ENCODE measurements at places on chromosomes 13 and 19.

DNA sequence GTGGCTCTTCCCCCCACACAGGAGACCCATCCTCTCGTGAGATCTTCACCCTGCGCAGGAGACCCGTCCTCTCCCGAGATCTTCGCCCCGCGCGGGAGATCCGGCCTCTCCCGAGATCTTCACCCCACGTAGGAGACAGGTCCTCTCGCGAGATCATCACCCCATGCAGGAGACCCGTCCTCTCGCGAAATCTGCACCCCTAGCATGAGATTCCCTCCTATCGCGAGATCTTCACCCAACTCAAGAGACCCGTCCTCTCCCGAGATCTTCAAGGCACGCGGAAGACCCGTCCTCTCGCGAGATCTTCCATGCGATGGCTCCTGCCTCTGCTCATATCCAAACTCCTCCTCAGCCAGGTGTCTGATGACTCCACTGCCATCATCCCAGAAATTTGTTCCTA, 24.3 kb downstream of the LAIR2 start:
- no peak for DNase-seq

GRCh38 chr19:50820086-50820485, 3.5 kb downstream of the KLK1 start:
- DNase-seq: no peak

GRCh38 chr19:50330365-50331078, 1.3 kb upstream of the KCNC3 start:
- DNase-seq: no peak

GRCh38 chr19:812049-812746, 9.6 kb downstream of the PLPPR3 start:
- no peak for DNase-seq

DNA sequence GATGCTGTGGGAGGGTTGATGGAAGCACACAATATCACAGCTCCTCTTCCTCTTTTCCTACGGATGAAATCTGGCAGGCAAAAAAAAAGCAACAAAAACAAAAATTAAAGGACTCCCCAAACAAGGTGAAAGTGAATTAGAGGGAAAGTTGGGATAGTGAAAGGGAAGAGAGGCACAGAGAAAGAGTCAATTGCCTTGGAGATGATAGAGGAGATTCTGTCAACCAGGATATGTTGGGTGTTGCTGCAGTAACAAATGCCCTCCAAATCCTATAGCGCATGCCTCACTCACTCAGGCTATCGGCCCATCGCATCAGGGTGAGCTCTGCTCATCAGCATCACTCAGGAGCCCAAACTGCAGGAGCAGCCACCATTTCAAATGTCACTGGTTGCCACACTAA, 119.1 kb downstream of the DLEU7 start:
- no peak for DNase-seq

DNA sequence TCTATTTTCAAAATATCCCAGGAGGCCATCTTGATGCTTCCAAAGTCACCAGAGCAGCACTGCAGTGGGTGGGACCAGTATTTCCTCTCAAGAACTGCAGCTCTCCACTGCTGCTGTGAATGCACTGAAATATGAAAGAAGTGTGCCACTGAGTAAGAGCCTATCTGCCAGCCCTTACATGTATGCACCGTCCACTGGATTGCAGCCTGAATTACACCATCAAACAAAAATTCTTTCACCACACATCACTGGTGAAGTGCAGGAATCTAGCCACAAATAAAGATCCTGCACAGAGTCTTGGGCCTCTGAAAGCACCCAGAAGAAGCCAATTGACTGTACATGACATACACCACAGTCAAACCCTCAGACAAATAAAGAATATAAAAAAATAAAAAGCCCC, 249.0 kb downstream of the LHFPL6 start:
- no peak for DNase-seq

DNA sequence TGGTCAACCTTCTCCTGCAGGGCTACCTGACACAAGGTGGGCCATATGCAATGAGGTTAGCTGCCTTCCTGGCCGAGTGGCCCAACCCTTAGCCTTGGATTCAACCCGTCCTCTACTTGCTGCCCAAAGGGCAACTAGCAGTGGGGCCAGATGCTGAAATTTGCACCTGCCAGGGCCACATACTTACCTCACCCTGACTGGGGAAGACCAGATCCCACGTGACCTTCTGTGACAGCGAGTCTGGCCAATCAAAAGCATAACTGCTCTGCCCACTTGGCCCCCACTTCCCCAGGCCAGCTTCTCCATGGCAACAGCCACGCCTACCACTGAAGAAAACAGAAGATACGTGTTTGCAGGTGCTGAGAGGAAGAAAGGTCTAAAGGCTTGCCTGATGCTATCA, 10.9 kb downstream of the PEG3 start:
- no peak for DNase-seq

DNA sequence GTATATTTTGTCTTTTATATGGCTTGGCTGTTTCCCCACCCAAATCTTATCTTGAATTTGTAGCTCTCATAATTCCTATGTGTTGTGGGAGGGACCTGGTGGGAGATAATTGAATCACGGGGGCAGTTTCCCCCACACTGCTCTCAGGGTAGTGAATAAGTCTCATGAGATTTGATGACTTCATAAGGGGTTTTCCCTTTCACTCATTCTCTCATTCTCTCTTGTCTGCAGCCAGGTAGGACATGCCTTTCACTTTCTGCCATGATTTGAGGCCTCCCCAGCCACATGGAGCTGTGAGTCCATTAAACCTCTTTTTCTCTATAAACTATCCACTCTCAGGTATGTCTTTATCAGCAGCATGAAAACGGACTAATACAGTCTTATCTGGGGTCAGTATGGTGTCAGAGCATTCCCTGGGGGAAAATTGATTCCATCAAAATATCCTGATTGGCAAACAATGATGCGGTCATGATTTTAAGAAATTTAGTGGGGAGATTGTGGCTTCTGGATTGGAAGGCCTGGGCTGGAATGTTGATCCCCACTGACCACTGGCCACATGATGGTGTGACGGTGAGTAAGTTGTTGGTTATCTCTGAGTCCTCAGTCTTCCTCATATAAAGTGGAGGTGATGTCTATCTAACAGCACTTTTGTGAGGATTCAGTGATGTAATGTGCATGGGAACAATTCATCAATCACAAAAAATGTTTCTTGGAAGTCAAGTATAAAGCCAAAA, 27.5 kb upstream of the ANKRD10 start:
- no peak for DNase-seq

DNA sequence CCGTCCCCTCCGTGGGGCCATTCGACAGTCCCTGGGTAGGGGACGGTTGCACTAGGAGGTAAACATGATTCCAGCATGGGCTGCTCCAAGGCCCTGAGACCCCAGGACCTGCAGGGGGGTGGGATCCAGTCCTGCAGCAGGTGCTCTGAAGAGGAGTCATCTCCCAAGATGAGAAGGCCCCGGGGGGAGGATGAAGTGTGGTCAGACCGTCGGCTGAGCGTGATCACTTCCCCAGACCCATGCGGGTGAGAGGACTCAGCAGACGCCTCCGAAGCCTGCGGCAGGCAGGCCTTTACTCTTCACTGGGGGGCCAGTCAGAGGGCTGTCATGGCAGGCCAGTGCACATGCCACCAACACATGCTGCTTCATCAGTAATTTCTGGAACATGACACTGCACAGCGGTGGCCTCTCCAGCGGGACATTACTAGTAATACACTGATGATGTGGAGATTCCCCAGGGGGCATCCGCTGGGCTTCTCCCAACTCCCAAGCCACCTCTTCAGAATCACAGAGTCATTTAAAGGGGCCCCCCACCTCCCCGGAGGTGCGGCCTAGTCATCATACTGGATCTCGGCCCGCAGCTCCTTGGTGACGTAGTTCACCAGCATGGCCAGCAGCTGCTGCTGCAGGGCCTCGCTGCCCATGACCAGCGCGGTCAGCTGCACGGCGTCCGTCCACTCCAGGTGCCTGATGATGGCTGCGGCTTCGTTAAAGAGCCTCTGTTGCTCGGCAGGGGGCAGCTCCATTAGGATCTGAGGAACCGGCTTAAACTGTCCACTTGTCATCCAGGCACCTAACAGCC, 12.7 kb downstream of the C19orf12 start:
- no peak for DNase-seq

- no peak for DNase-seq
These were observed 25.3 kb upstream of the GPR183 start for GRCh38 chr13:99332456-99332855.

GRCh38 chr19:41627966-41628675, 1.2 kb upstream of the CEACAM4 start:
- DNase-seq: no peak

DNA sequence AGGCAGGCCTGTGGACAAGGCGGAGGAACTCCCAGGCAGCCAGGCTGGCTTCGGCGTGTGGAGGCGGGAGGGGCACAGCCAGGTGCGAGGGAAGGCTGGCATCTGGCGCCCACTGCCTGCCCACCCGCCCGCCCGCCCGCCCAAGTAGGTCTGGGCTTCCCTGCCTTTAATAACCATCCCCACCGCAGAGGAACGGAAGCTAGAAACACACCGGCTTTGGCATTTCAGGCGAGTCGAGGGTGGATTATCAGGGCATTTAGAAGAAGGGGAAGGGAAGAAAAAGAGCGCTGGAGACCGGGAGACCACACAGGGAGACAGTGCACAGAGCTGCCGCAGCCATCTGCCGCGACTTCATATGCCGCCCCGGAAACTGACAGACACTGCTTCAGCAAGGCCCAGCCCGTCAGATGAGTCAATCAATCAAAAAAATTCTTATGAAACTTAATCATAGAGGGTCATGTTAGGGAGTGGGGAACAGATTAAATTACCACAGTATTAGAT, 199.7 kb downstream of the TSHZ3 start:
- DNase-seq: no peak

DNA sequence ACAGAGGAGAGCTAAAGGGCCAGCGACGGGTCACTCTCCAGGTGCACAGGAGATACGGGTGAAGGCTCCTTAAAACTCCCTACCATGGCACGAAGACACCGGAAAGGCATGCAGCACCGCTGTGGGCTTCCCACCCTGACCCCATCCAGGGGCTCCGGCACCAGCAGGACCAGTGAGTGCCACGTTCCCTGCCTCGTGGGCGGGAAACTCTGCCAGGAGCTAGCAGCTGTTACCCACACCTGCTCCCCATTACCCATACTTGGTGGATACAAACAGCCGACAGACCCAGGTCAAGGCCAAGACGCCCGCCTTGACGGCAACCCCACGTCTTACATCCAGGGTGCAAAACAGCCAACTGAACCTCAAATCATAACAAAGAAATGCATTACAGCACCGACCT, 56.7 kb downstream of the GNG7 start:
- no peak for DNase-seq

DNA sequence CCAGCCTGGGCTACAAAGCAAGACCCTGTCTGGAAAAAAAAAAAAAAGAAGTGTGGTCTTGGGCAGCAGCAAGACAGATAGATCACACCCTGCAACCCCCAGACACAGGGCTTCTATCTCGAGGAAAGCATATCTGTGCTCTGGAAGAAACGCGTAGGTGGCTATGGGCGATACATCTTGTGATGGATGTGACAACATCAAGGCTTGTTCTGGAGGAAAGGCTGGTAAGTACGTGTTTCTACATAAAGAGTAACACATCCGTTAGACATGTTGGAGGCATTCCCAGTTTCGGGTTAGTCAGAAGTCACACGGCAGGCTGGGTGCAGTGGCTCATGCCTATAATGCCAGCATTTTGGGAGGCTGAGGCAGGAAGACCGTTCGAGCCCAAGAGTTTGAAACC, 6.6 kb upstream of the DHDH start:
- no peak for DNase-seq

DNA sequence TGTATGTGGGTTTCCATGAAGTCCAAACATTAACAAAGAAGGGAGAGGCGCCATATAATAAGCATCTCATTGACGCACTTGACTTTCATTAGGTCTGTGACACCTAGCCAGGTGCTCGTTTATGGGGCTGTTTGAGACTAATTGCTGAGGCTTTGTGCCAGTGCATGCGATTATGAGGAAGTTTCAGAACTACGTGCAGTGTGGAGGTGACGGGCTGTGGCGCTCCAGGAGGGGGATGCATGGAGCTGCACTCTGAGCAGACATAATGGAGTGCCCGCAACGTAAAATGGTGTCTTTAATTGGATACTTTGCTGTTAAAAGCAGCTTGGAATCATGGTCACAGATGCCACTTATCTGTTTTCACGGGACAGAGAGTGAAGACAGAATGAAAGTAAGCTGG, 223.2 kb downstream of the FGF9 start:
- no peak for DNase-seq

- no peak for DNase-seq
These were observed 1.7 kb upstream of the SLC10A2 start for GRCh38 chr13:103067751-103068555.

- no peak for DNase-seq
These were observed 109.2 kb downstream of the HSPH1 start for GRCh38 chr13:31052478-31052877.

- DNase-seq: peak; percentile 91
These were observed 8.6 kb downstream of the ISOC2 start for GRCh38 chr19:55452749-55453346.

DNA sequence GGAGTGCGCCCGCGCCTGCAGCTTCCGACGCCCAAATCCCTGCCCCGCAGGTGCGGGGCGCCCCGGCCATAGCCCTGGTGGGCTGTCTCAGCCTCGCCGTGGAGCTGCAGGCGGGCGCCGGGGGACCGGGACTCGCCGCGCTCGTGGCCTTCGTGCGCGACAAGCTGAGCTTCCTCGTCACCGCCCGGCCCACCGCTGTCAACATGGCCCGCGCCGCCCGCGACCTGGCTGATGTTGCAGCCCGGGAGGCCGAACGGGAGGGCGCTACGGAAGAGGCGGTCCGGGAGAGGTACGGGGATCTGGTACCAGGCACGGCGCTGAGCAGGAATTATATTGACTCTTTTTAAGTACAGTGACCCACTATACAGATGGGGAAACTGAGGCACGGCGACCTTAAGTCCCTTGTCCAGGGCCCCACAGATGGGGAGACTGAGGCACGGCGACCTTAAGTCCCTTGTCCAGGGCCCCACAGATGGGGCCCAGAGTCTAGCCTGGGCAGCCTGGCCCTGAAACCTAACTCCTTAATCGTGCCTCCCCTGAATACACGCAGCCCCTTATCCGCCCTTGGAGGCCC, 586 bp downstream of the MRI1 start:
- DNase-seq: no peak

- no peak for DNase-seq
These were observed 37.0 kb downstream of the ATP12A start for GRCh38 chr13:24717217-24717616.

- no peak for DNase-seq
These were observed 20.8 kb downstream of the RASA3 start for GRCh38 chr13:114111577-114111976.

DNA sequence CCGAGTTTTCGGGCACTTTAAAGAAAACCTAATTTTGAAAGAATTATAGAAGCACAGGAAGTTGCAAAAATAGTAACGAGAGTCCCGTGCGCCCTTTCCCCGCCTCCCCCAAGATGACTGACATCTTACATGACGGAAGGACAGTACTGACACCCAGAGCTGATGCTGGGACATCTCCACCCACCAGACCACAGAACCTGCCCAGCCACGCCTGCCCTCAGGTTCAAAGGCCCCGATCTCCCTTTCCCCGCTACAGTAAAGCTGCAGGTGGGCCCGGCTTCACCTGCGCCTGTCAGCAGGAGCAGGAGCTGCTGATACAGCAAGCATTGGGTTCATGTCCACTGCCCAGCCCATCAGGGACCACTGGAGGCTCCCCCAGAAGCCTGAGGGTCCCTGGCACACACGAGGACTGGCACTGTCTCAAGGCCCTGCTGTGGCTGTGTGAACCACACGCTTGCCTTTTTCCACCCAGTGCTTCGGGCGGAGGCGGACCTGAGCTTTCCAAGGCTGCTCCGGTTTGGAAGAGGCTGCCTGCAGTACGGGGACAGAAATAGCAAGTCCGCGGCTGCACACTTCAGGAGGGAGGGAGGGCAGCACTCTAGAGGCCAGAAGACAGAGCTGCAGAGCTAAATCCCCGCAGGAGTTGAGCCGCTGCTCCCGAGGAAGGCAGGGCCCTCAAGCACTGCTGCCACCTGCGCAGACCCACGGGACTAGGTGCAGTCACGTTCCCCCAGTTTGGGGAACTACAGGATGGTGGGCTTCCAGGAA, 8.7 kb downstream of the MAP2K2 start:
- DNase-seq: no peak

Data from SK-N-MC (cell line).